ENCODE measurements at places on chromosomes 1 and 21.

GRCh38 chr1:156721535-156721934, 6.7 kb upstream of the METTL25B start:
- no peak for DNase-seq

DNA sequence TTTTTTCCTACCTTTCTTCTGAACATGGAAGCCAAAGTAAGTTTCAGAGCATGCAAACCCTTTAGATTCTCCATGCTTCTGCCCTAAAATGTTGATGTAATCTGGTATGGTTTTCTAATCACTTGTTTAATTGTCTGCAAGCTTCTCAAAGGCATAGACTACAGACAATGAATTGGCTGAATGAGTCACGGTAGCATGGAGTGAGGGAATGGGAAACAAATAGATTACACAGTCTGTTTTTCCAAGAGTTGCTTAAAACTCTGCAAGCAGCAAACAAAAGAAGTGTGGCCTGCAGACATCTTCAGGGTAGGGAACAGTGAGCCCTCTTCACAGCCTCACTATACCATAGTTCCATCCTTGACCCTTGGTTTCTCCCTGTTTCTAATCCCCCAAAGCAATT, 326.0 kb downstream of the BARHL2 start:
- DNase-seq, result no peak

GRCh38 chr21:42012344-42012743, 2.2 kb upstream of the ZBTB21 start:
- DNase-seq, result no peak

DNA sequence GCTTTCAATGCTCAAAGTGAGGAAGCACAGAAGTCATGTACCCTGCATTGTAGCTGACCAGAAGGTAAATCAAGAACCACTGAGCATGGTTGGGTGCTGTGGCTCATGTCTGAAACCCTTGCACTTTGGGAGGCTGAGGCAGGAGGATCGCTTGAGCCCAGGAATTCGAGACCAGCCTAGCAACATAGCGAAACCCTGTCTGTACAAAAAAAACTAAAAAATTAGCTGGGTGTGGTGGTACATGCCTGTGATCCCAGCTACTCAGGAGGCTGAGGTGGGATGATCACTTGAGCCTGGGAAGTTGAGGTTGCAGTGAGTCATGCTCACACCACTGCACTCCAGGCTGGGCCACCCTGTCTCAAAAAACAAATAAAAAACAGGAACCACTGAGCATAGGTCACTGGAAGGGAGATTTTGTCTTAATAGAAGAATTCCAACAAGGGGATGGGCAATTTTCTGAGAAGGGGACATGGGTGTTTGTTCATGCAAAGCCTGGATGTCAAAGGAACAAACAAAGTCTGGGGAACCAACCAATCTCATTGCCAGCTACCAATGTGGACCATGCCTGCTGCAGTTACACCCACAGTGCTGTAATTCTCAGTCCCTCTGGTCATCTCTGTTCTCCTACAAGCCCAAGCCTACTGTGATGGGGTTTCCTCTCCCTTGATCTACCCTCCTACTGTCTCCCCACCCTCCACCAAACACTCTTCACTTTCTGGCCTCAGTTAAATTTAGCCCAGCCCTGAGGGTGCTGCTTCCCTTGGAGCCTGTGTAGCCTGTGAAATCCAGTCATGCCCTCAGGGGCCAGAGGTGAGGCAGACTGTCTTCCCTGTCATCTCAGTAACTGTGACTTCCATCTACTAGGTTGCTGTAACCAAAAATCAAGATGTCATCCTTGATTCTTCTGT, 47.9 kb downstream of the ELF3 start:
- DNase-seq, result peak; percentile 66

GRCh38 chr1:34870395-34870794, 10.8 kb upstream of the SMIM12 start:
- no peak for DNase-seq

- no peak for DNase-seq
Measured at GRCh38 chr1:86194491-86195034, 38.0 kb upstream of the COL24A1 start.

DNA sequence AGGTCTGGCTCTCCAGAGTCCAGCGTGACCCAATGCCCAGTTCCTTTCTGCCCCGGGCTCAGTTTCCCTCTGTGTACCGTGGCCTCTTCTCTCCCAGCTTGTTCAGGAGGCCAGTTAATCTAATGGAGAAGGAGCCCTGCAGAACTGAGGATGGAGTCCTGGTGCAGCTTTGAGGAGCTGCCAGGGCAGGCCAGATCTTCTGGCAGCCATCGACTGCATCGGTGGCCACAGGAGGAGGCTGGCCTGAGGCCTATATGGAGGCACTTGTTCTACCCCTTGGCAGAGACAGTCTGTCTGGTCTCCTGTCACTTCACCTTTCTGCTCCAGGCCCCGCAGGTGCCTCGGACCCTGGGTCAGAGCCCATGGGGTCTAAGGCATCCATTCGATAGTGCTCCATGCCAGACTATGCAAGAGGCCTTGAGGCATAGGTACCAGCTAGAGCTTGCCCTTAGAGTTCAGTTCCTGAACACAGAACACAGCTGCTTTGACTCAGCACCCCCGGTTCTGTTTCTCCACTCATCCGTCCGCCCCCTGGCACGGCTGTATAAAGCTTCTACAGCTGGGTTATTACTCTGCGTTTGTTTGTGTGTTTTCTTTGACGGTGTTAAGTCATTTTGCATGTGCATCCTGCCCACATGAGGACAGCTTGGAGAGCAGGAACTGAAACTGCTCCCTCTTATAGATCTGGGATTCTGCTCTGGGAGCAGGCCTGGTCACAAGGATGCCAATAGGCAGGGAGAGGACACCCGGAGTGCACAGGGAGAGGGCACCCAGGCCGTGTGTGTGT, 18.5 kb upstream of the LRRN2 start:
- DNase-seq, result peak; percentile 39

GRCh38 chr1:154485106-154485505, 16.9 kb upstream of the TDRD10 start:
- DNase-seq, result peak; percentile 58

GRCh38 chr21:37565530-37566223, 199.1 kb downstream of the DYRK1A start:
- peak; percentile 14 for DNase-seq

DNA sequence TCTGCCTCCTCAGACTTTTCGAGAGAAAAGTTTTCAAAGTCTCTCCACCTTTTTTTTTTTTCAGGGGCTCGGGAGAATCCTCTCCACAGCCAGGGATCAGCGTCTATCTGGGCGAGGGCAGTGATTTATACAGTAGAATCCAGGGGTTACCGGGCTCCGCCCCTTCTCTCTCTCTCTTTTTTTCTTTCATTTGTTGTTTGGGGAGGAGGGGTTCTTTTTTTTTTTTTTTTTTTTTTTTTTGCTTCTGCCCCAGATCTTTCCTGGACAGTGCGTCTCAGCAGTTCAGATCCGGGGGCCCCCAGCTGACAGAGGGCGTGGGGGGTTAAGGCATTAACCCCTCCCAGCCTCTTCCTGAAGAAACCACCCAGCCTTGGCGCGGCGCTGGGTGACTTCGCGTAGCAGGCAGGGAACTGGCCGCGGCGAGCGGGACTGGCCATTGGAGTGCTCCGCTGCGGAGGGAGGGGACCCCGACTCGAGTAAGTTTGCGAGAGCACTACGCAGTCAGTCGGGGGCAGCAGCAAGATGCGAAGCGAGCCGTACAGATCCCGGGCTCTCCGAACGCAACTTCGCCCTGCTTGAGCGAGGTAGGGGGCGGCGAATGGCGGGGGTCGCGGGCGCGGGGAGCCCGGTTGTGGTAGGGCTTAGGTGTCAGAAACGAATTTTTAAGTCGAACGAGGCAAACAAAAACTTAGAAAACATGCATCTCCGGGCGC, at the start of gene S1PR1:
TSS of gene S1PR1 (plus strand) at position 504 of the 713 bp plus-strand sequence. CDS start 1,966 bp downstream, outside the sequence.
- DNase-seq, result peak; percentile 29

DNA sequence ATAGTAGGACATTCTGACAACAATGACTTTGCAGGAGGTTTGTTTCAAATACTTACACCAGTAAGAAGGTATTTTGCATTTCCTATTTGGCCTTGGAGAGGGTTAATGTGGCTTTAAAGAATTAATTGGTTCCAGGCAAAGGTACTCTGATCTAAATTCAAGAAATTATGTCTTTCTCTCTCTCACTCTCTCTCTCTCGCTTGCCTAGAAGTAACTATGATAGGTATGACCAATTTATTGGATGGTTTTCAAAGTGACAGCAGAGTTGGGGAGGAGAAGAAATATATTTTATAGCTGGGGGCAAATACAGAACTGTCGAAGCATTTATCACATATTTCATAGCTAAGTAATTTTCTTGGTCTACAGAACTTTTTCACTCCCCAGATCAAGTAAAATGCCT, 116.0 kb downstream of the ATP6V1G3 start:
- DNase-seq, result no peak

- DNase-seq, result peak; percentile 11
Measured at GRCh38 chr1:151370211-151370911, 2.1 kb downstream of the SELENBP1 start.

GRCh38 chr21:38495242-38495641, 3.0 kb downstream of the ERG start:
- DNase-seq, result no peak

DNA sequence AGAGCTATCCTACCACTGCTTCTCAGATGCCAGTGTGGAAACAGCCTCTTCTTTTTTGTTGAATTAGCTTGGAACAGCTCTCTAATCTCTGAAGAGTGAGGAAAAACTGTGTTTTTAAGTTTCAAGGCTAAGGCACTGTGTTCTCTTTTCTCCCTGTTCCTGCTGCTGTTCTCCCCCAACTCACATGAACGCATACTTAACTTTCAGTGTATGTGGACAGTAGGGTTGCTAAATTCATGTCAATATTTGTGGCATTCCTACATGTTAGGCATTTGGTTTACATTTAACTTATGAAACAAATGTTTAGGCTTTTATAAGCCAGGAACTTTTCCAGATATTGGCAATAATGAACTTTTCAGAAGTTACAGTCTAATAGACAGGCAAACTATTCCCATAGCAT, 6.8 kb downstream of the BACH1 start:
- no peak for DNase-seq

DNA sequence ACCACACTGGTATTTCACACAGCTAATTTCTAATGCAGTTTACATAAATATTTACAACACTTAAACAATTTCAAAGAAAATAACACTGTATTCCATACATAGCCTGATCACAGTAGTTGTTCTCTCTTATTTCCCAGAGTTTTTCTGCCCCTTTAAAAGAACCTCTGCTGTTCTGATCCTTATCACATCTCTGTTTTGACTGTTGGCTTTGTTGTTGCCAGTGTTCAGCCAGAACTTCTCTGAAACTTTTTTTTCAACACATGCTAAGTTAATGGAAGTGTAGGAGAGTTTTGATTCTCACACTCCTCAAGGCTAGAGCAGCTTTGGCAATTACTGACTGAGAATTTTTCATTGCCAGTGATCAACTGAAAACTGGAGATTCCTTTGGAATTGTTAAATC, 11.1 kb downstream of the SELE start:
- DNase-seq, result no peak

DNA sequence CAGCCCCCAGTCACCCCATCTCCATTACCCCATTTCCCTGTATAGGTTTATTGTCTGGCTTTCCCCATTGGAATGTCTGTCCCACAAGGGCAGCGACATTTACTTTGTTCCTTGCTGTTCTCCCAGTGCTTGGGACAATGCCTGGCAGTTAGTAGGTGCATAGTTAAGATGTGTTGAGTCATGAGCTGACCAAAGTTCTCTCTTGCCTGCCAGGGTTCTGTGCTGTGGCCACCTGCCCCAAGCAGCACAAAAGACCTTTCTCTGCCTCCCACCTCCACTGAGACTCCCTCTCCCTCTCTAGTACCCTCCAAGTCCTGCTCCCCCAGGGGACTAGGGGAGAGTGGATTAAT, 40.0 kb downstream of the TMCO4 start:
- no peak for DNase-seq

DNA sequence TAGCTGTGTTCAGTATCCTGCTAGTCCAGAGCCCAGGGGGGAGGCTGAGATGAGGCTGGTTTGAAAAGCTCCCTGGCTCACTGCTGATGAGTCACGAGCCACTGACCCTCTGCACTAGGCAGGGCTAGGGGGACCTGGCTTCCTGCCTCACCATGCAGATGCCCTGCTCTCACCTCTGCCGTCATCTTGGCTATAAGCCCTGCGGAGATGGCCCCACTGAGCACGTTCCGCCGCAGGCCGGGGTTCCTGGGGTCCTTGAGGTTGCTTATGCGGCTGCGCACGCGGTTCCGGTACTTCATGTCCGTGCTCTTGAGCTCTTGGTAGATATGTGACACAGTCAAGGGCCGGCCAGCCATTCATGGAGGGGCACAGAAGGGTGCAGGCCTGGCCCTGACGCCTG, 24.1 kb upstream of the ZNF436 start:
- no peak for DNase-seq

DNA sequence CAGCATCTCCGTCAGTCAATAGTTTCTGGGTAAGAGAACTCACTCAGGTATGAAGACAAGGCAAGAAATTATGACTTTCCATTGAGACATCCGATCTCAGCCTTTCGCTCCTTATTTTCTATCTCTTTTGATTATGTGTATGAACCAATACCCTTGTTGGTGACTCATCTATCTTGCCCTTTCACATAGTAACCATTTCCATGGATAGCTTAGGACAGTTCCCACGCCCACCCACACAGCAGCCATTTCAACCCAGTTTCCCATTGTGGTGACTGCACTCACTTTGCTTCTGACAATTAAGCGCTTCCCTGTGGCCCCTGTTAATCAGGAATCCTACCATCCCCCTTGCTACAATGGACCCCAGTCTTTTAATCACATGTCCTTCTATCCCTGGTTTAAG, 210.6 kb upstream of the ADGRL2 start:
- no peak for DNase-seq

DNA sequence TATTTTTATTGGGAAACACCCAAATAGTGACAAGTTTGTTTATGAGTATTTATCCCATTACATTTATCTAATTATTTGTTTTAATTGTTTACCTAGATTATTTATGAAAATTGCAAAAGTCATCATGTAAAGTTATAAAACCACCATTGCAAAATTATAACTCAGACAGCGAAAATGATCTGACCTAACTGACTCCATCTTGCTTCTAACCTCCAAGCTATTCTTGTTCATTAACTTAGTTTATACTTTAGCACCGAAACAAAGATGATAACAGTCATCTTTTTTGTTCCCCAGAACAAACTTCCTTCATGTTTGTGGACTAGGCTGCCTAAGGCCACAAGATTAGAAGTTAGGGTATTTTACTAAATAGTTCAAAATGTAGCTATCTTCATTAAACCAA, 190.8 kb downstream of the FASLG start:
- DNase-seq, result no peak

DNA sequence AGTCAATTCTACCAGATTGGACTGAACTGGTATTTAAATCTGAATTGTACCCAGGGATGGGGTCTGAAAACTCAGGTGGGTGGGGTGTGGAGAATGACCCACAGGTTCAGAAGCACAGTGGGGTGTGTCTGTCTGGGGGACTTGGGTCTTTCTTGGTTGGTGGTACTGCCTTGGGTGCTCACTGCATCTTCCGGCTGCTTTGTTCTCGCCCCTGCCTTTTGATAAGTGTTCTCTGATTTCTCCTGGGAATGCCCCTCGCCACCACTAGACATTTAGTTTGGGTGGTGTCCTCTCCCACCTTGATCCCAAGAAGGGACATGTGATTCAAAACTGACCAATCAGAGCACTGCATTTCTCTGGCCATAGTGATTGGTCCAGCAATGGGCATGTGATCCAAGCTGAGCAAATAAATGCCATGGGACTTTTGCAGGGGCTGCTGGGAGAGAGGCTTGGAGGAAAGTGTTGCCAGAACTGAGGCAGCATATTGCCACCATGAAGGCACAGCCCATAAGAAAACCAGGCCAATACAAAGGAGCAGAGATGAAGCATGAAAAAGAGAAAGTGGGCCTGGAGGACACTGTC, 270.5 kb downstream of the NPHP4 start:
- DNase-seq, result no peak
